ENCODE measurements at places on chromosomes 1 and 21.

GRCh38 chr1:40095806-40096205, 1.2 kb downstream of the PPT1 start:
- DNase-seq, result no peak

- DNase-seq, result no peak
These were observed 132.2 kb downstream of the SYT2 start for GRCh38 chr1:202578001-202578504.

- no peak for DNase-seq
These were observed 157.2 kb downstream of the S1PR1 start for GRCh38 chr1:101394041-101394440.

DNA sequence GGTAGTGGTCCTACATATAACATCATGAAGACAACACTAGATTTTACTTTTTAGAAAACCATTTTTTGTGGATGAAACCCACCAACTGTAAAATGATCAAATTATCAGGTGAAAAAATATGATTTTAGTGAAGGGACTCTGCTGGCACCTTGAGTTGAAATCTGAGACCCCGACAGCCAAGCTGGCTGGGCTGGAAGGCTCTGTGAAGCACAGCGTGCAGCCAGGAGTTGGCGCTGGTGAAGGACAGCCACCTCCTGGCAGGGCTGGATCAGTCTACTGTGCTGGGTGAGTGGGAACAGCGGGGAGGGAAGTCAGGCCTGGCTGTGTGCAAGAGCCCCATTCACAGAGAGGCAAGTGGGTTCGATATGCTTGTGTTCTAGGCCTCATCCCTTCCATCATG, 47.9 kb downstream of the DDAH1 start:
- no peak for DNase-seq

GRCh38 chr1:67677408-67677807, 7.6 kb upstream of the GADD45A start:
- DNase-seq, result no peak
